ENCODE measurements at places on chromosomes 1 and 21.

- DNase-seq, result no peak
These were observed 62.3 kb downstream of the S1PR1 start for GRCh38 chr1:101299141-101299540.

DNA sequence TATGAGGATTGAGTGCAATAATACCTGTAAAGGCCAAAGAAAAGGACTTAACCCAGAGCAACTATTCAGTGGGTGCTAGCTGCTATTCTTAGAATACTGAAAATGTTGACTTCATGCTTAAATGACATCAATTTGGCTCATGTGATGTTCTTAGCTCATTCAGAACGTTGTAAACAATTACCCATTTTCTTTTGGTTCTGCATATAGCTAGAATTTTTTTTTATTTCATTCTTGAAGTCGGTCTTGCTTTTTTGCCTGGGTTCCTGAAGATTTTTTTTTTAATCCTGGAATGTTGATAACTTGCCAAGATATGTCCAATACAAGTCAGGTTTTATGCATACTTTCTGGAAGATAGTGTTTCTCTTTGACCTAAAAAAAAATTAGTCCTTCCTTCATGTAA lies 772.0 kb downstream of the LTN1 start:
- DNase-seq, result no peak

DNA sequence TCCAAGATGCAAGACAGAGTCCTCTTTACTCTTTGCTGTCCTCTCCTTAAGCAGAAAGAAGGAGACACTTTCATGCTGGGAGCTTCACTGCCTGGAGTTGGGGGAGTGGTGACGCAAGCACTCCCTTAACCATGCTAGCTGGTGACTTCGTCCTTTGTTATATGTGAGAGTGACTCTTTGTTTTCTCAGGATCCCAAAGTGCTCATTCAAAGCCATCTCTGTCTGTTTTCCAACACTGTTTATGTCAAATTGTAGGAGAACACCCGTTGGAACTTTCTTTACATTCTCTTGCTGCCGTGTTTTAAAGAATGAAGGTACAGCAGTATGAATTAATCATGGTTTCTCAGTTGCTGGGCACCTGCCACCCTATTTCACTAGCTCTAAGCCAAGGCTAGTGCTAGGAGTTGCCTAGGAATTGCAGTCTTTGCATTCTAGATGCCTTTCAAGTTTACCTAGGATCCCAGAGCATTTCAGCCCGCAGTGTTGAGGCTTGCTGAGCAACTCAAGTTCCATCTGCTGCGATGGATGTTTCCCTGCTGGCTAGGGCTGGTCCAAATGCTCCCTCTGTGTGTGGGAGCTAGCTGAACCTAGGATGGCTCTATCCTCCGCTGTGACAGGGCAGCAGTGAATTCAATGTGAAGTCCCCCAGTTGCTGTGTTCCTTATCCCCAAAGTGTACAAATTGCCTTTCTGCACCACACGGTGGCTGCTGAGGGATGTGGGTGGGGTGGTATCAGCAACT lies 82.6 kb upstream of the GPR52 start:
- DNase-seq, result no peak

DNA sequence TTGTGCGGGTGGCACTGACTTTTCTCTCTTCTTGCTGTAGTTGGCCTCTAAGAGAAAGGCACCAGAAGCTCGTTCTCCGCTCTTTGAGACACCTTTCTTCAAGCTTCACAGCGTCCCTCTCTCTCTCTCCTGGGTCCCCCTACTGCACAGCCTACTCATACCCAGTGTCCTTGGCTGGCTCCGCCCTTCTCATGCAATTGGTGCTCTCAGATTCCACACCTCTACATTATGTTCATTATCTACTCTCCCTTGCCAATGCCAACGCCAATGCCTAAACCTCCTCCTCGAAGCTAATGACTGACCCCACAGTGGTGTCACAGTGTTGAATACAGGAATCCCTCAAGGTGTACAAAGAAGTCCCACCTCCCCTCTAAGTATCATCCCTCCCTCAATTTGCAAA lies 4.8 kb upstream of the DNAJC28 start:
- no peak for DNase-seq

- DNase-seq, result no peak
These were observed 6.5 kb downstream of the FMO5 start for GRCh38 chr1:147218606-147219005.

DNA sequence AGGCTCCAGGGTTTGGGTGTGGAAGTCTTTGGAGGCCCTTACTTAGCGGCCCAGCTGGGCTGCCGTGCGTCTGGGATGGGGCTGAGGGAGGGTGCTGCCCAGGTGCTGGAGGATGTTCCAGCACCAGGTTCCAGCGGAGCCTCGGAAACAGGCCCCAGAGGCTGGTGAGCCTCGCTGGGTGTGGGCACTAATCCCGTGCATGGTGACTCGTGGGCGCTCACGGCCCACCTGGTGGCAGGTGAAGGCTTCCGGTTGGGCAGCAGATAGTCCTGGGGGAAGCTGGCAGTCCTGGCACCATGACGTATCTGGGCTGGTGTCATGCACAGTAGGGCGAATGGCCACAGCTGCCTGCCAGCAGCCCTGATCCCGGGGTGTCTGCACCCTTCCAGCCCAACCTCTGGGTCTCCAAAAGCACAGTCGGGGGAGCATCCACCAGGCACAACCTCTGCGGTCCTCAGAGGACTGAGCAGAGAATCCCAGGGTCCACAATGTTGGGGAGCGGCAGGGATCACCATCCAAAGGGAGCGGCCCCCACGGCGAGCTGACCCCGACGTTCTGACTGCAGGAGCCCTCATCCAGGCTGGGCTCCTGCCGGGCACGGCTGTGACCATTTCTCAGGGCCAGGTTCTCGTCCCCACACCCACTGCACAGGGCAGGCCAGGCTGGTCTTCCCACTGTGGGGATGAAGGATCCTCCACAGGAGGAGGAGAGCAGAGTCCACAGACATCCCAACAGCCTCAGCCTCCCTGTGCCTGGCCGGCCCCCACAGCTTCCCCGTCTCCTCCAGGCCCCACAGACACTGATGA lies 25.3 kb downstream of the FTCD start:
- no peak for DNase-seq

GRCh38 chr1:176903474-176903873 lies 261.0 kb downstream of the ASTN1 start:
- no peak for DNase-seq

GRCh38 chr1:115332813-115333608 lies 5.0 kb downstream of the NGF start:
- DNase-seq, result peak; percentile 76

DNA sequence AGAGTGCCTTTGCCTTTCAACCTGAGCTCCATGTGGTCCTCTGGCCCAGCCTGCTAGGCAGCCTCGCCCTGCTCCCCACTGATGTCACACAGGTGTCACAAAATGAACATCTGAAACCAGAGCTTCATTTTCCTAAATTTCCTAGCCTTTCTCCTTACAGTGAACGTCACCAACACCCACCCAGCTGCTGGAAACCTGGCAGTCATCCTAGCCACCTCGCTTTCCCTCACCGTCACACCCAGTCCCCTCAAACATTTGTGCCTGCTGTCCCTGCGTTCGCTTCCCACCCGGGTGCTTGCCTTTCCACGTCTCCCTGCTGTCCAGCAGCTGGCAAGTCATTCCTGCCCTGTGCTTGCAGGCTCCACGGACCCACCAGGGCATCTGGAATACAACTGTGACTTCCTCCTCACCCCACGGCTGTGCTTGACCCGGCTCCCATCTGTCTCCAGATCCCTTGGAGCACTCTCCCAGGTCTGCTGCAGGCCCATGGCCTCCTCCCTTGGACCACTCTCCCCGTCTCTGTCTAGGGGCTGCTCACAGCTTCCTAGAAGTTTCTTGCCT lies 23.5 kb downstream of the ADARB1 start:
- DNase-seq, result no peak

- DNase-seq, result no peak
These were observed 208.2 kb upstream of the USP25 start for GRCh38 chr21:15521644-15522001.

GRCh38 chr1:24111996-24112779 lies at the start of gene MYOM3:
Gene MYOM3 (minus strand): TSS chr1:24112135. CDS start chr1:24108636, 3,499 bp downstream.
- DNase-seq, result peak; percentile 65

DNA sequence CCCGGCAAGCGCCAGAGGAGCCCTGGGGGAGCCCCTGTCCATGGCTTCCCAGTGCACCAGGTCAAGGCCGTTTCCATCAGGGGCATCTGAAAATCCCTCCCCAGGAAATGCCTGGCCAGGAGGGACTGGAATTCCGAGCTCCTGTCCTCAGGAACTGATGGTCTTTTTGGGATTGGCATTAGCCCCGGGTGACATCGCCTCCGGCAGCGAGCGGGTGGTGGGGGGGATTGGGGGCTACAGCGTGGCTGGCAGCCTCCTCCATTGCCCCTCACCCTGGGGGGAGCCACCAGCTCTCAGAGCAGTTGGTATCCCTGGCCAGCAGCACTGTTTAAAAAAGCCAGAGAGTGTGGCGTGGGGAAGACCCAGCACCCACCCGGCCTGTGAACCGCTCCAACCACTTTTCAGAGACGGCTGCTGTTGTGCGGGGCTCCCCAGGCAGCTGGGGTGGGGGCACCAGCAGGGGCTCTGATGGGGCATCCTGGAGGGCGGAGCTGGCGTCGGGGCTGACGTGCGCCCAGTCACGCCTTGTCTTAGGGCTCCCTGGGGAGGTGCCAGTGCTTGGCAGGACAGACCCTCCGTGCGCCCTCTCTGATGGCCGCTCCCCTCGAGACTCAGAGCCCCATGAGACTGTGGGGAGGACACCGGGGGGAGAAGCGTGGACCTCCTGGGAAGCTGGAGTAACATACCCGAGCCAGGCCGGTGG lies 62.9 kb upstream of the TTC34 start:
- DNase-seq, result no peak

DNA sequence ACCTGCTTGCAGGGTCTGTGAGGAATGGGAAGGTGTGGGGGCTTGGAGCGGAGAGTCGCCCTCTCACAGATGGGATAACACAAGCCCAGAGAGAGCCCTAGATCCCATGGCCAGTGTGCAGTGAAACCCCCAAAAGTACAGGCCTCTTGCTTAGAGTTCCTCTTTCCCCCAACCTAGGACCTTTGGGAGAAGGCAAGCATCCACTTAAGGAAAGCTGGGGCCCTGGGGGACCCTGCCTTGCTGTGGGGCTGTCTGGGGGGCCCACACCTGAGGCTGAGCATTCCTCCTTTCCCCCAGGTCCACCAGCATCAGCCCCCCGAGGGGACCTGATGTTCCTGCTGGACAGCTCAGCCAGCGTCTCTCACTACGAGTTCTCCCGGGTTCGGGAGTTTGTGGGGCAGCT lies 1.1 kb downstream of the VWA1 start:
- DNase-seq, result no peak

DNA sequence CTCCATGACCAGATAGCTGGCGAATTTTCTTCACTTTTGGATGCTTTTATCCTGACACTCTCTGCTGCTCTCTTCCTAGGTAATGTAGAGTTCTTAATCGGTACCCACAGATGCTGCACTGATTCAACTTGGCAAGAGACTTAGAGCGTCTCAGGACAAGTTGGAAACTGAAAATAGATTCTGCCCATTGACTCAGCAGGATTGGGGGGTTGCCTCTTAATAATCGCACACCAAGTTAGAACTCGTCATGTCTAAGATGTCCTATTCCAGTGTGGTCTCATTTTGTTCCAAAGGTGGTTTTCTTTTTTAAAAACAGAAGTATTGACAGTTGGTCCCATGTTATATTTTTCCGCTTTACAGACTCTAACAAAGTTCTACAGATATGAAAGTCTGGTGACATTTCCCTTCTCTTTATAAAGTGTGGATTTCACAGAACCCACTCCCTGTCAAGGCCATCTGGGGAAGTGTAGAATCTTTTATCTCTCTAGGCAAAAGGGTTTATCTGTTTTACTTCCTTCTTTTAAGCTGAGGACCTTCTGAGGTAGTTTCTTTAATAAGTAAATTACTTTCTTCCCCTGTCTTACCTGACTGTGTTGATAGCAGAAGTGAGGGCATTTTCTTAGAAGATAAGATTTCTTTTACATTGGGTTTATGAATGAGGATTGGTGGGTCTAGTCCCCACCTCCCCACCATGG lies 12.1 kb upstream of the DIPK1A start:
- DNase-seq, result no peak

DNA sequence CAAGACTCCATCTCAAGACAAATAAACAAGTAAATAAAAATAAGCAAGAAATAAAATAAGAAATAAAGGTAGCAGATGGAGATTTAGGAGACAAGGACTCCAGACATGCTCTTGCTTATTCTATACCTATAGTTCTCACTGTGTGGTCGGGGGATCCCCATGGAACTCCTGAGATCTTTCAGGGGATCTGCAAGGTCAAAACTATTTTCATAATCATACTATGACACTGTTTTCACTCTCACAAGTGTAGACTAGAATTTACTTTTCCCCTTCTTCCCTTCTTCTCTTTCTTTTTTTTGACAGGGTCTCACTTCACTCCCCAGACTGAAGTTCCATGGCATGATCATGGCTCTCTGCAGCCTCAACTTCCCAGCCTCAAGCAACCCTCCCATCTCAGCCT lies 29.8 kb upstream of the NLRP3 start:
- no peak for DNase-seq

- no peak for DNase-seq
These were observed 114.9 kb downstream of the VPS13D start for GRCh38 chr1:12344596-12345349.

DNA sequence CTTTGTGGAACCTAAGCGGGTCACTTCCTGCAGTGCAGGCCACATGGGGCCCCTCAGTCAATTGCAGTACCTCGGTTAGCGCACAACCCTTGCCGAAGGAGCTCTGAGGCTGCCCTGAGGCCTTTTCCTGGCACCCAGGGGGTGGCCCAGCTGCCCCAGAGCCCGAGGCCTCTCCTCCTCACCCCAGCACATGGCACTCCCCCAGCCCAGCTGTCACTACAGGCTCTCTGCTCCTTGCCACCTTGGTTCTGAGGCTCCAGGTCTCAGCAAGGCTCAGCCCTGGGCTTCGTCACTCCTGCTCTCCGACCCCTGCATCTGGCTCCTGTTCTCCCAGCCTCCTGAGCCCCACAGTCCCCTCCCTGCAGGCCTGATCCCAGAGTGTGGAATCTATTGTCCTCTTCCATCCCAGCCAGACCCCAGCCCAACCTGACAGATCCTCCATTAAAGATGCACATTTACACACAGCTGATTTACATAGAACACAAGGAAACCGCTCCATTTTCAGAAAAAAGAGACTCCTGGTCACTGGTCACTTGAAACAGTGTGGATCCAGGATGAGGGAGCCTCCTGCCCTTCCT lies 192.8 kb upstream of the POU3F1 start:
- no peak for DNase-seq

DNA sequence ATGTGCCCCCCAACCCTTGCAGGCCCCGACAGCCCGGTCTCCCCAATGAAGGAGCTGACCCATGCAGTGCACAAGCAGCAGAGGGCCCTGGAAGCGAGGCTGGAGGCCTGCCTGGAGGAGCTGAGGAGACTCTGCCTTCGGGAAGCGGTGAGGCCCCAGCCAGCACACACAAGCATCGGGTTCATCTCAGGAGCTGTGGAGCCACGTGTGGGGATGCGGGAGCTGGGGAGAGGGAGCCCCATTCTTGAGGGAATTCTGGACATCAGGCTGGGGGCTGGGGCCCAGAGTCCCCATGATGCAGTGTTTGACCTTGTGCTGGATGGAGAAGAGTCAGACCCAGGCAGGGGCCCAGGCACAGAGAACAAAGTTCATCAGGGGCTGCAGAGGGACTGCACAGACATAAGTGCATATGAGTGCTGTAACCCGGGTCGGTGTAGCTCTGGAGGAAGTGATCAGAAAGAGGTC lies 4.8 kb downstream of the INAVA start:
- no peak for DNase-seq

GRCh38 chr1:216836316-216836715 lies 113.1 kb upstream of the ESRRG start:
- DNase-seq, result no peak

Data from uterus (tissue), 4 donors.